ENCODE measurements at places on chromosomes 16 and 17.

GRCh38 chr17:419073-419735, 66.6 kb upstream of the RPH3AL start:
- DNase-seq: no peak

DNA sequence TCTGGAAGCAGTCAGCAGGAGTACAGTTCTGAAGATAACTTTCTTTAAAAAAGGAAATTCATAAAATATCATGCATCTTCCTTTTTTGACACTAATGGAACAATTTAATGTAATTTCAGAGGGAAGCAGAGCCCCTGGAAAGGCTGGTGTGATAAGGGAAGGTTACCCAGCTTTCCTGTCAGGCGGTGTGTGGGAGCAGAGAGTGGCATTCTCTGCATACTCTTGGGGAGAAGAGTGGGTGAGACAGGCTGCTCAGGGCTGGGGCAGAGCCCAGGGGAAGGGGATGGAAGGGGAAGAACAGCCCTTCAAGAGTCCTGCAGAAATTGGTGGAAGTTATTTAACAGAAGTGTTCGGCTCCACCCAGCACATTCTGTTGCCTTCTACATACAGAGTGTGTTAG, 84.7 kb downstream of the PRKCB start:
- no peak for DNase-seq

GRCh38 chr17:32315171-32315570, 26.8 kb downstream of the C17orf75 start:
- no peak for DNase-seq

GRCh38 chr16:82761236-82761635, 134.5 kb downstream of the CDH13 start:
- DNase-seq: no peak

- no peak for DNase-seq
These were observed 6.6 kb upstream of the KCTD5 start for GRCh38 chr16:2675714-2676113.

- DNase-seq: no peak
These were observed 10.2 kb downstream of the NEUROD2 start for GRCh38 chr17:39597372-39598046.

DNA sequence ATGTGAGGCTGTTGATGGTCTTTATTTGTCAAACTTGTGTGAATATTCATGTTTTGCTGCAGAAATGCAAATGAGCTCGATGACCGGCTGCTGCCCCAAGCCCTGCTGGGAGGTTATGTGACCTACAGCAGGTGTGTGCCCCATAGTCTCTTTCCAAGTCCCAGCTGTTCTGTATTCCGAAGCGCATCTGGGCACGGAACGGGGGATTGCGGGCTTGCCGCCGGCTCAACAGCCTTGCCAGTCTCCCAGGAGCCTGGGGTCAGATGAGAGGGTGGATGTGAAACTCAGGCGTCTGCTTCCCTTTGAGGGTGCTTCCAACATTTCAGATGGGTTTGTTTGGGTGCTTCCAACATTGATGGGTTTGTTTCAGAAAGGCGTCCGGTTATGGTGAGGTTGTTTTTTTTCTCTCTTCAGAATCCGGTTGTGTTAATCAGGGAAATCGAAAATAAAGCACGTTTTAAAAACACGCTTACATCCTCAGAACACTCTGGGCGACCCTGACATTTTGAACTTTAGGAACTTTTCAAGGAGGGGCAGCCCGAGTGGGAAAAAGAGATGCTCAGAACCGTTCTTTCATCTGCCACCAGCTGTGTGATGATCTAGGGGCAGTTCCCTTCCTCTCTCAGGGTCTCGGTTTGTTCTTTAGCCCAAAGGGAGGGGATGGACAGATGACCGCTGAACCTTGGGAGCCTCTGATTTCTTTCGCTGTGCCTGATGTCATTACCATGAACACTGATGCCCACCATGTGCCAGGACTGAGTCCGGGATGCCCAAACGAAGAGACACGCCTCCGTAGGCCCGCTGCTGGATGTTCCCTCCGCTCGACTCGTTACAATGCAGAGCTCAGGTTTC, 47.8 kb upstream of the AMZ2 start:
- DNase-seq: no peak

DNA sequence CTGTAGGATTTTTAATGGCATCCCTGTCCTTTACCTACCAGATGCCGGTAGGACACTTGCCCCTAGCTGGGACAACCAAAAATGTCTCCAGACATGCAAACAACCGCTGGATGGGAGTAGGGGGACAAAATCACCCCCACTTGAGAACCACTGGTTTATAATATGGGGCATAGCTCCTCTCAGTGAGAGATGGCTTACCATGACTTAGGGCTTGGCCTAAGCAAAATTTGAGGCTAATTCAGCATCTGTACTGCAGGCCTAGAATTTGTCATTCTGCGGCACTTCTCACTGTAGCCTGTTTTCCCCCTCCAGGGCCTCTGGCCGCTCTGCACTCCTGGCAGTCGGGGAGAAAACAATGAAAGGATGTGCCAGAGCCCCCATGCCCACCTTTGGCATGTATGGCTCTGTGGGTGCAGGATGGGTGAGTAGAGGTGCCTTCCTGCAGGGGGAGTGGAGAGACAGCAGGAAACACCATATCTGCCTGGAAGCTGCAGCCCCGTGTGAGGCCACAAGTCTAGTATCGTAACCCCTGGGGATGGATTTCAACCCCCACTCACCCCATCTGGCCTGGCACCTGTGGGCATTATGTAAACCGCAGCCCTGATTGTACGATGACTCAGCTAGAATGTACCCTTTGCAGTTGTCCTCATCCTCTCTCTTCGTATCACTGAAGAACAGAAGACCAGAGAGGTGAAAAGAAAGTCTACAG, 268.1 kb downstream of the SOX9 start:
- no peak for DNase-seq

DNA sequence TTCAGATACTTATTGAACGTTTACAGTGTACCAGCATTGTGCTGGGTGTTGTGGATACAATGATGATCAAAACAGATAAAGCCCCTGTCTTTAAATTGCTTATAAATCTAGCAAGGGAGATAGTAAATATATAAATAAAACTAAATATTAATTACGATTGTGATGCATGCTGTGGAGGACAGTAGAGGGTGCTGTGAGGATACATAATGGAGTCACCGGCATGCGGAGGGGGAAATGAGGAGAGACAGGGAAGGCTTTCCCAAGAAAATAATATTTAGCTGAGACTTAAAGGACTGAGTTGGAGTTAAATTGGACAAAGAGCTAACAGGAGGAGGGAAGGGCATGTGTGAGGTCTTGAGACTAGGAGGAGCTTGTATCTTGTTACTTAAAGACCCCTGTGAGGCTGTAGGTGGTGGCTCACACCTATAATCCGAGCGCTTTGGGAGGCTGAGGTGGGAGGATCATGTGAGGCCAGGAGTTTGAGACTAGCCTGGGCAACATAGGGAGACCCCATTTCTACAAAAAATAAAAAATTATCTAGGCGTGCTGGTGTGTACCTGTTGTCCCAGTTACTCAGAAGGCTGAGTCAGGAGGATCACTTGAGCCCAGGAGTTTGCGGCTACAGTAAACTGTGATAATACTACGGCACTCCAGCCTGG, 2.4 kb downstream of the DHRS7B start:
- no peak for DNase-seq

- no peak for DNase-seq
These were observed 8.3 kb upstream of the GALK1 start for GRCh38 chr17:75773121-75773807.

DNA sequence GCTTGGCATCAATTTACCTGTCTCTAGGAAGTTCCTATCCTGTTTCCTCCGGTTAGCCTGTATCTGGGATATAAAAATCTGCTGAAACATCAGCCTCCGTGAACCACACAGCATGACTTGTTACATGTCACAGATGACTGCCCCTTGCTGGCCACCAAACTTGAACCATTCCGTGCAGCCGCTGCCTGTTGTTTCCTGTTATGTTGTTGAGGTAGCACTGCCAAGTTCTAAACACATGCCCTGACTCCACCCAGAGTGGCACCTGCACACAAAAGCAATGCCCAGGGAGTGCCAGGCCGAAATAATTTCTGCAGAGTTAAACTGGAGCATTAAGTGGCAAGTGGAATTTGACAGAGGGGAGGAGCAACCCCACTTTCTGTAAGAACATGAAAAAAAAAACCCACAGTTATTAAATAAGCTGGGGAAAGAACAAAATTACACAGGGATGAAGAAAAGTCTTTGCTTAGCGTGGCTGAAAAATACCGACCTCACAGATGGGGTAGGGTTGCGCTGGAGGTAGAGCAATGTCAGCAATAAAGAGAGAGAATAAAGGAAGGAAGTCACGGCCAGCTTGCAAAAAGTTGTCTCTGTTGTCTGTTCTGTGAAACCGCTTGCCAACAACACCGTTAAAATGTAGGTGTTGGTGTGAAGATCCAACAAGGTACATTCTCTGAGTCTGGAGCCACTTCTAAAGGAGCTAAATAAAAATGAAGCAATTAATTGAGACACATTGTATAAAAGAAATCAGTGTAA, 174.6 kb upstream of the CDH13 start:
- no peak for DNase-seq

- DNase-seq: no peak
These were observed 23.7 kb downstream of the CLEC3A start for GRCh38 chr16:78045865-78046581.

GRCh38 chr16:68015681-68016080, at the start of gene DPEP2NB:
DPEP2NB (minus strand) TSS chr16:68015911; CDS start chr16:68015770, 141 bp downstream.
- DNase-seq: no peak

DNA sequence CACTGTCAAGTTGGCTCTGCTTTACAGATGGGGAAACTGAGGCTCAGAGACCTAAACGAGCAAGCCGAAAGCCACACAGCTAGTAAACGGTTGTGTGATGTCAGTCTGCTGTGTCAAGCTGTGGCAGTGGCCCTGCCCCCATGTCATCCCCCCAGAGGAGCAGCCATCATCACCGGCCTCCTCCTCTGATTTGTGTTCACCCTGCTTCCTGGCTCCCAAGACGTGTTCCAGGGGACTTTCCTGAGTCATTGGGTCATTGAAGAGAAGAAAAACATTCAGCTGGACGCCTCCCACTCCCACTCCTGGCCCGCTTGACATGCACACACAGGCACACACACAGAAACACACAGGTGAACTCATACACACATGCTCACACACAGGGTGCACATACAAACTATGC, 54.0 kb upstream of the CIBAR2 start:
- no peak for DNase-seq

- no peak for DNase-seq
These were observed 6.6 kb upstream of the PIK3R6 start for GRCh38 chr17:8873801-8874715.

- DNase-seq: no peak
These were observed 4.2 kb upstream of the ALOX15 start for GRCh38 chr17:4645642-4646041.

- no peak for DNase-seq
These were observed 23.7 kb upstream of the ITGAX start for GRCh38 chr16:31331141-31331764.

DNA sequence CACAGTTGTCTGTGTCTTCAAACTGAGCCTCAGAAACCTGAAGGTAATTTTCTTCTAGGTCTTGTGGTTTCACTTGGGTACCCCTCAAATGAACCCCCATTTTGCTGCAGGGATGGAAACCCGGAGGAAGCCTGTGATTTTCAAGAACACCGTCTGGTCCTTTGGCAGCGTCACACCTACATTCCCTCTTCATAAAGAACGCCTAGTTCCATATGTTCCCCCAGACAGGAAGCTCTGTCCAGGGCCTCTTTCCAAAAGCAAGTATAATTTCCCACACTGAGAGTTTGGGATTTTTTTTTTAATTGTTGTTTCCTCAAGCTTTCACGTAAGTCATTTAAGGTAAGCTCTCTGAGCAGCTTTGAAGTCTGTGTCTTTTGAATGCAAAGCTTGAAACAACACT, 515.0 kb downstream of the TMEM114 start:
- DNase-seq: no peak

DNA sequence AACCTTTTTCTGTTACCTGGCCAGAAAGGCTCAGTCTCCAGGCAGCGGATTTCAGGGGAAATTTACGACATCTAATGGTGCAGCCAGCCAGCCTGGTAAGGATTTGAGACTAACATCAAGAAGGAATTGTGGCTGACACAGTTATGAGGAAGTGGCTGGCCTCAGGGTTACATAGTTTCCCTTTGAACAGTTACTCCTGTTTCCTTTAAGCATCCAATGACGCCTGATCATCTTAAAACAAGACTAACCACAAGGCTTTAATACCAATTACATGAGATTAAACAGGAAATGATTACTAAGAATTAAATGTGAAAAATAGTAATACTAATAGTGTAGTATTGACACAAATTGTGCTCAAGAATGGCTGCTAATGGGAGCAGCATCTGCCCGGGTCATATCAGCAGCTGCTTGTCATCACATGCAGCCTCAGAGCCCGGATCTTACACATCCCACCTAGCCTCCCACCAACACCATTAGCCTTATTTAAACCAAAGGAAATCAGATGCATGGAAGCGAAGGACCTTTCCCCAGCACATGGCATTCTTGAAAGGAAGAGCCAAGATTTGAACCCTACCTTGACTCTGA, 431.8 kb downstream of the PMP22 start:
- DNase-seq: no peak

DNA sequence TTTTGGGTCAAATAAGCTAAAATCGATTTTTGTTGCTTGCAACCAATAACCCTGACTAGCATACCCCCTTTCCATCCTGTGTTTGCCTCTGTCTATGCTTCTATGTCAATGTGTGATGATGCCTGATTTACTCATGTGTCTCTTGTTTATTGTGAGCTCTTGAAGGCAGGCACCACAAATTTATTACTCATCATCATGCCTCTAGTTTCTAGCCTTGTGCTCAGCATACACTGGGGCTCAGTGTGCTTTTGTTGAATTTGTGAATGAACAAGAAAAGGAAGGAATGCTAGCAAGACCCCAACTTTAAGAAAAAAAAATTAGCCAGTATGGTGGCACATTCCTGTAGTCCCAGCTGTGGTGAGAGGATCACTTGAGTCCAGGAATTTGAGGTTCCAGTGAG, 119.1 kb upstream of the GPR139 start:
- DNase-seq: no peak

GRCh38 chr17:74539281-74539820, 6.6 kb downstream of the CD300C start:
- no peak for DNase-seq

- DNase-seq: no peak
These were observed 2.3 kb upstream of the DLX3 start for GRCh38 chr17:49997301-49997650.

DNA sequence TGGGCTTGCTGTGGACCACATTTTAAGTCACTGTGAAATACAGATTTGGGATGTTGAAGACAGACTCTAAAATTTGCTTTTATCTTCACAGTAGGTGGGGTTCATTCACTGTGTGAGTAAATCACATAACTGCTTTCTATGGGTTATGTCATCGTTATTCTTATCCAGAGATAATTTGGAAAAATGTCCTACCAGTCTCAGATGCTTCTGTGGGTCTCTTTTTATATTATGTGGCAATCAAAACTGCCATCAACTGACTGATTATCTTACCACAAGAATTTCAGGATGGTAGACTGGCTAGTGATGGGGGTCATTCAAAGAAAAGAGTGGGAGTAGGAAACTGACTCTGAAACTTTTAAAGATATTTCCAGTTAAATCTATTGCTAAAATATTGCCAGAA, 3.1 kb downstream of the HSBP1 start:
- DNase-seq: no peak
